Coronary artery (tissue), 2 donors: ENCODE measurements at places on chromosomes 7 and 10.

- DNase-seq = no peak
Observed at GRCh38 chr10:130557181-130557845, 421.1 kb downstream of the GLRX3 start.

GRCh38 chr7:70595755-70596597, 536.0 kb upstream of the GALNT17 start:
- DNase-seq = no peak

DNA sequence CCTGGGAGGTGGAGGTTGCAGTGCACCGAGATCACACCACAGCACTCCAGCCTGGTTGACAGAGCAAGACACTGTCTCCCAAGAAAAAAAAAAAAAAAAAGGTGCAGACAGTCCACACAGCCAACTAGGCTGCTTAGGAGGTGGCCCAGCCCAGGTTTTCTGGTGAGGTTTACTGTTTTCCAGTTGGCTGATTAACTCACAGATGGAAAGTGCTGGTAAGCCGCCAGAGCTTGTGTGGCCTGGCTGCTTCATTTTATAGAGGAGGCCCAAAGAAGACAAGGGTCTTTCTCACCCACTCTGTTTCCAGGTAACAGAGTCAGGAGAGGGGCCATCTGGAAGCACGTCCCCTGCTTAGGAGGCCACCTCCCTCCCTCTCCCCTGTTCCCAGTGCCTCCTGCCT, 6.2 kb downstream of the RHBDD2 start:
- no peak for DNase-seq

DNA sequence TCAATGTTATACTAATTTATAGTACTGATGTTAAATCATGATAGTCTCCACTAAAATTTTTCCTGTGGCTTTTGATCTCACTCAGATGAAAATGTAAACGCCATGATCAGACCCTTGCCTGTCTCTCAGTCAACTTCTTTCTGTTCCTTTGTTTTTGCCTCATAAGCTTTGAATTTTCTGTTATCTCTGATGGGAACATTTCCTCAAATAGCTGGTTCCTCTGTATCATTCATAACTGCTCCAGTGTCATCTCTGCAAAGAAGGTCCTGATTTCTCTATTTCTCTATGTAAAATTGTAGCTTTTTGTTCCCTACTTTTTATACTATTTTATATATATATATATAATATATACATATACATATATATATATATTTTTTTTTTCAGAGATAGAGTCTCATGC, 67.5 kb downstream of the GPR141 start:
- DNase-seq = no peak

GRCh38 chr7:20403331-20403730, 72.6 kb downstream of the ITGB8 start:
- no peak for DNase-seq

DNA sequence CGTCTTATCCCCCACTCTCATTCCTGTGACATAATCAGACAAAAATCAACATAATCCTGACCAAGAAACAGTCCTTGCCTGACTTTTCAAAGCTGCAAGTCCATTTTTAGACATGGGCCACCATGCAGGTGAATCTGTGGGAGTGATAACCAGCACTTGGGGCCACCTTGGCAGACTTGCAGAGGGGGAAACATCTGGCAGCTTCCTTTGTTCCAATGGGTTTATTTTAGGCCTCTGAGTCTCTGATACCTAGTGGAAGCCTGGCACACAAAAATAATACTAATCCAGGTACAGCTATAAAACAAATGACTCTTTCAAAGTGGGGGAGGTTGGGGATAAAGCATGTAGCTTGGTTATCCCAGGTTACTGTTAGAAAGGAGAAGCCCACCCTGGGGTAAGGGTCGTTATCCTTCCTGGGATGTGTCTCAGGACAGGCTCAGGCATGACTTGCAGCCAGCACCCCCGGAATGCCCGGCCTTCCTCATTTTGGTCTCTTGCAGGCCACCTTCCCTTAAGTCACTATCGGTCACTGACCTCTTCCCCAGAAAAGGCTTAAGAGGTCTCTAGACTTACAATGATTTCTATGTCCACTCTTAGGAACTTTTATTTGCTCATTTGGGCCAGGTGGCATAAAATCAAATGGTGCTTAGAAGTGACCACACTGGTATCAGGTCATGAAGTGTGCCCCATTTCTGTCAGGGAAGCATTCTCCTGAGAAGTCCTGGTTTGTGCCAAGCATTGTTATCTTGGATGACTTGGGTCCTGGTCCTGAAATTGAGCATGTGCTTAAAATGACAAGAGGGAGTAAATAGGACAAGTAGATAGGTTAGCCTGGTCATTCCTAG, 37.6 kb downstream of the EEPD1 start:
- DNase-seq = no peak

GRCh38 chr10:126420567-126421300, 32.5 kb upstream of the ADAM12 start:
- DNase-seq = no peak

GRCh38 chr10:79923669-79924068, 25.2 kb downstream of the SFTPD start:
- no peak for DNase-seq

GRCh38 chr7:148527717-148528168, 62.8 kb upstream of the C7orf33 start:
- DNase-seq = no peak

DNA sequence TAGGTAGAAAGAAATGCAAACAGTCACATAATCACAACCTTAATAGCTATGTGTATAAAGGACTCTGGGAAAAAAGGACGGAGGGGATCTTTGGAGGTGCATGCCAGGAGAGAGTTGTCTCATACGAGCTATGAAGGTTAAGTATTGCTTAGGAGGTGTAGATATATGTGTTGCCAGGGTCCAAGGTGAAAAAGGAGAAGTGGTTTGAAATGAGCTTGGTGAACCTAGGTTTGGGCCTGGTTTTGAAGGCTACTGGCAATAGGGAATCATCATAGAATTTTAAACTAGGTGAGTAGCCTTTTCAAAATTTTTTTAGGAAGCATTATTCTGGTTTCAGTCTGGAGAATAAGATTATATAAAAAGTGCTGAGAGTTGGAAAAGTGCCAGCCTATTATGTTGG, 336.8 kb downstream of the AUTS2 start:
- no peak for DNase-seq

DNA sequence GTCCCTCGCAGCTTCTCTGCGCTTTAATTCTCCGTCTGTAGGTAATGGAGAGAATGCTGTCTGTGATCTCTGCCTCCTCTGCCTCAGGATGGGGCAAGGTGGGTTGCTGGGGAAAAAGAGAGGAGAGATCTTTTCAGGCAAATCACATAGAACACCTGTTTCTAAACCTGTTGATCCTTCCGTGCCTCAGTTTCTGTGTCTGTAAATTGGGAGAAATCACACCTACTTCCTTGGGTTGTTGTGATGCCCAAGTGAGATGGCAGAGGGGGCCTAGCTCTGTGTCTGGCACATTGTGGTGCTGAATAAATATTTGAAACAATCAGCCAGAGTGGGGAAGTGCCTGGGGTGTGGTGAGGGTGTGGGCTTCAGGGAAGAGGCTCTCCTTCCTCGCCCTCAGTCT, 28.8 kb downstream of the KAZALD1 start:
- DNase-seq = no peak

DNA sequence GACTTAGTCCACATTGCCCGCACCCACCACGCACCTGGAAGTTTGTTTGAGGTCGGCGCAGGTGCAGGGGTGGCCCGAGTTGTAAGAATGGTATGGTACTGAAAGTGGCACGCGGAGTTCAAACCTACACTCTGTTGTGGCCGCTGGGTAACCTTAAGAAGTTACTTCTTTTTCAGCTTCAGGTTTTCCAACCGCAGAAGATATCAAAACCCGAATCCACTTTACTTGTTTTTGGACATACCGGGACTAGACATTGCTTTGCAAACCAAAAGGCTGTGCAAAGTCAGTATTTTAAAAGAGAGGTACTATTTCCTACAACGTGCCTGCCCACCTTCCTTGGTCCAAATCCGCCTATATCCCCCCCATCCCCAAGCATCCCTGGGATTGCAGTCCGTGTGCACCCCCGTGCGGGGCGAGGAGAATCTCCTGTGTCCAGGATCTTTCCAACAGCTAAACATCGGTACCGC, 1.0 kb downstream of the IGFBP3 start:
- DNase-seq = no peak

- DNase-seq = no peak
Observed at GRCh38 chr10:129531195-129531968, 64.3 kb downstream of the MGMT start.

DNA sequence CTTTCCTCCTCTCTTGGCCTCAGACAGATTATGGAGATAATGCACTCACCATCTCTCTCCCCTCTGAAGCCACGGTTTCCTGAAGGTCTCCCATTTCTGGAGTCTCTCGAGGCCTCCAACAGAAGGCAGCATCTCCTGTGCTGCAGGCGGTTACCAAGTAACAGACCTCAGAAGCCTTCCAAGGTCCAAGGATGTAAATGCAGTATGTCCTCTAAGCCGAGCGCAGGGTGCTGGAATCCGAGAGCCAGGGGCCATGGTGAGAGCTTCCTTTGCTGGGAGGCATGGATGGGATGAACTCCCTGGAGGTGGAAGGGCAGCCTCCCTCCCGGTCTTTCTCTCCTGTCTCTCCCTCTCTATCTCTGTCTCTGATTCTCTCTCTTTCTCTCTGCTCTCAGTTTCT, 79.8 kb downstream of the ADARB2 start:
- DNase-seq = peak; percentile 28

- no peak for DNase-seq
Observed at GRCh38 chr10:34089253-34089652, 725.8 kb downstream of the PARD3 start.

DNA sequence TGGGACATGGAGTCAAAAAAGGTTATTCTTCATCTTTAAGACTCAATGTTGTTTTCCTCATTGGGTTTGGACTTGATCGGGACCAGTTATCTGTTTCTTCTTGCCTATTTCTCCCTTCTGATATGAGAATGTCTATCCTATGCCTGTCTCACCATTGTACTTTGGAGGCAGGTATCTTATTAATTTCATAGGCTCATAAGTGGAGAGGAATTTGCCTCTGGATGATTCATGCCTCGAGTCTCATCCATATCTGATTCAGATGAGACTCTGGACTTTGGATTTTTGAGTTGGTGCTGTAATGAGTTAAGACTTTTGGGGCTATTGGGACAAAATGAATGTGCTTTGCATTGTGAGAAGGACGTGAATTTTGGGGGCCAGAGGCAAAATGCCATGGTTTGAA, 36.2 kb upstream of the CCDC7 start:
- no peak for DNase-seq

DNA sequence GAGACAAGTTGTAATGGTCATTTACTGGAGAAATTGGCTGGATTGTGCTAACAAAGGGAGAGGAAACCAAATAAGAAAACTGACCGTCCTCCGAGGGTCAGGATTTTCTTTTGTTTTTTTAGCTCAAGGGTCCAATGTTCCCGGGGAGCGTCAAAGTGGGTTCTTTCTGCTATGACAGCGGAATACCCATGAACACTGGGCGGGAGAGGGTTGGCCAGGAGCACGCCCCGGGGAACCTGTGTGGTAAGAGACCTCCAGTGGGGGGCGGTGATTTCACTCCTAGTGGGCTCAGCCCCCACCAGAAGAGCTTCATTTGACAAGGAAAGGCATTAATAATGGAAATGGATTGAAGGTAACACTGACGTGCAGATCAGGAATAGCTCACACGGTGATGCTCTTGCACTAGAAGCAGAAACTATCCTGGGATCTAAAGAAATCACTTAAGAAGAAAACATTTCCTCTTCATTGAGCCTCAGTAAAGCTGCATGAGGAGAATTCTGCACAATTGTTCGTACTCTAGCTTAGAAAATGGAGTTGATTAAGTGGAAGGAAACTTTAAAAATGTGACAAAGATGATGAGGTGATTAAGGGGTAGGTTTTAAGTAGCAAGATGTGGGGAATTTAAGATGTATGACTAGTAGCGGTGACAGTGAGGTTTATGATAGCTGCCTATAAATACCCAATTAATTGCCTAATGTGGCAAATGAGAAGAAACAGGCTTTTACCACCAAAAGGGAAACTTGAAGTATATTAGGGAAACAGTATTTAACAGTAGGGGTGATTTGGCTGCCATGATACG, 627.2 kb downstream of the SUGCT start:
- DNase-seq = no peak

- DNase-seq = no peak
Observed at GRCh38 chr7:69654849-69655707, 56.8 kb downstream of the AUTS2 start.

- DNase-seq = no peak
Observed at GRCh38 chr10:4670737-4671136, 155.3 kb upstream of the AKR1E2 start.

- DNase-seq = peak; percentile 35
Observed at GRCh38 chr10:128879441-128880140, 587.5 kb upstream of the MGMT start.

DNA sequence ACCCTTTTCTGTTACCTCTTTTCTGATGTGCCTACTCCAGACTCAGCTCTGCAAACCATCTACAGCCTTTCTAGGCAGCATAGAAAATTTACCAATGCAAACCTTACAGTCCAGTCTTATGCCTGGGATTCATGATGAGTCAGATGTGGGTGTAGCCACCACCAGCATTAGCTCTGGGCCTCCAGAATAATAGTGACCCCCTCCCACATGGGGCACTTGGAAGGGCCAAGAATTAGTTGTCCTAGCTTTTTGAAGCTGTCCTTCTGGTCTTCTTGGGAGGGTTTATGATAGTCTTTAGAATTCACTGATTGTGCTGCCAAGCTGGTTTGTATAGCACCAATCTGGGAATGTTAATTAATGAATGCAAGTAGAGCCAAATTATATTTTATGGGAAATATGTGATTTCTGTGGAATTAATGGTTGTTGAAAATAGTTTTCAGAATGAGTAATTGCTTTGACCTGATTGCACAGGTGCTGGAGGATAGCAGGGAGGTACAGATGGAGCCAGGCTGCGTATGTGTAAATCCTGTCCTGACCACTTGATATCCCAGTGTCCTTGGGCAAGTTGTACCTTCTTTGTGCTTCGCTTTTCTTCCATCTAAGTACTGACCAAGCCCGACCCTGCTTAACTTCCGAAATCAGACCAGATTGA, 94.8 kb downstream of the CPED1 start:
- no peak for DNase-seq

DNA sequence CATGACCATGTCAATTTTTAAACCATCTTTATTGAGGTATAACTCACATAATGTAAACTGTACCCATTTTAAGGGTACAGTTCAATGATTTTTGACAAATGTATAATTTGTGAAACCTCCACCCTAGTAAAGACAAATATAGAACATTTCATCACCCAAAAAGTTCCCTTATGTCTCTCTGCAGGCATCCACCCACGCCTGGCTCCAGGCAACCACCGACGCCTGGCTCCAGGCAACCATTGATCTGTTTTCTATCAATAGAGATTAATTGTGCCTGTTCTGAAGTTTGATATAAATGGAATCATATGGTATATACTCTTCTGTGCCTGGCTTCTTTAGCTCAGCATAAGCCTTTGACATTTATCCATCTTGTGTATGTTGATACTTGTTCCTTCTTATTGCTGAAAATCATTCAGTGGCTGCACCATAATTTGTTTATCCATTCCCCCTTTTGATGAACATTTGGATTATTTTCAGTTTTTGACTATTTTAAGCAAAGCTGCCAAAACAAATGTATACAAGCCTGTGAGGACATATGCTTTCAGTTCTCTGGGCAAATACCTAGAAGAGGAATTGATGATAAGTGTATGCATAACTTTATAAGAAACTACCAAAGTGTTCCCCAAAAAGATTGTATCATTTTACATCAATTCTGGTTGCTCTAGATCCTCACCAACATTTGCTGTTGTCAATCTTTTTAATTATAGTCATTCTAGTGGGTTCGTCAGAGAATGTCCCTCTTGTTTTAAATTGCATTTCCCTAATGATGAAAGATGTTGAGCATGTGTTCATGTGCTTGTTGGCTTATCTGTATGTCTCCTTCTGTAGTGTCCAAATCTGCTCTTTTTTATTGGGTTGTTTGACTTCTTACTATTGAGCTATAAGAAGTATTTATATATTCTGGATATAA, 55.7 kb upstream of the HECTD2 start:
- no peak for DNase-seq

- no peak for DNase-seq
Observed at GRCh38 chr10:6579904-6580278, at the start of gene PRKCQ. PRKCQ (minus strand) TSS chr10:6580276; CDS start chr10:6515135, 65,141 bp downstream.
